Pons (tissue), 1 donor: ENCODE measurements at places on chromosomes 2 and 18.

DNA sequence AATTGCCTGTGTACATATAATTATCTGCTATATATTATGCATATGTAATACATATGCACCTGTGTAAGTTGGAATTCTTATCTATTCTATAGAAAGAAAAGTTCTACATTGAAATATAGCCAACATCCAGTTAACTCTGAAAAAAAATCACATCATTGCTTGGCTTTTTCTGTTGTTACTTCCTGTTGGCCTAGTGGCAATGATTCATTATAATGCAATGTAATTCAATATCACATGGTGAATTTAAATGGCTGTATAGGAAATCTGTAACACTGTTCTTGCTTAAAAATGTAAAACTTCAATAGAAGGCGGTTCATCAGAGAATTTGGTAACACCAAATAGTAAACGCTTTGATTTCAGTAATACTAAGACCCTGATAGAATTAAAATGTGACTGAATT is 44.5 kb upstream of the MAP4K3 start:
- DNase-seq: no peak

DNA sequence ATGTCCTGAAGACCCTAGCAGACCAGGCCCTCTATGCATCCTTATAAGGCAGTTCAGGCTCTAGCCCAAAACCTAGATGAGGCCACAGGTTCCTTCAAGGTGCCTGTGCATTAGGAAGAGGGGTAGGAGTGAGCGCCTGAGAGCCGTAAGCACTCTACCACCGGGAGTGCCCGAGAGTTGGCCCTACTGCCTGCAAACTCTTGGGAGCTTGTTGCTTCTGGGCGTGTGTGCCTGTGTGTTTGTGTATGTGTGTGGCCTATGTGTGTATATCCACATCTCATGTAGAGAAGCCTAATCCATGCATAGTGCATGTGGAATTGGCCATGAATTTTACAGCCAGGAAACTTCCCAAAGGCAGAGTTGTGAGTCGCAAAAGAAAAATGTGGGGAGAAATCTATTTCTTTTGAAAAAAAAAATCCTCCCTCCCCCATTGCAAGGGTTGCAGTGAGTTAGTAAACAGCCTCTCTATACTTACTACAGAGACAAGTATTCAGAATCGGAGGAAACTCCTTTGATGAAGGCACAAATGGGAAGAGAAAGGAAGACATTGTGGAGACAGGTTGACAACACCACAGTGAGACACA is 96.8 kb downstream of the ADD2 start:
- no peak for DNase-seq

DNA sequence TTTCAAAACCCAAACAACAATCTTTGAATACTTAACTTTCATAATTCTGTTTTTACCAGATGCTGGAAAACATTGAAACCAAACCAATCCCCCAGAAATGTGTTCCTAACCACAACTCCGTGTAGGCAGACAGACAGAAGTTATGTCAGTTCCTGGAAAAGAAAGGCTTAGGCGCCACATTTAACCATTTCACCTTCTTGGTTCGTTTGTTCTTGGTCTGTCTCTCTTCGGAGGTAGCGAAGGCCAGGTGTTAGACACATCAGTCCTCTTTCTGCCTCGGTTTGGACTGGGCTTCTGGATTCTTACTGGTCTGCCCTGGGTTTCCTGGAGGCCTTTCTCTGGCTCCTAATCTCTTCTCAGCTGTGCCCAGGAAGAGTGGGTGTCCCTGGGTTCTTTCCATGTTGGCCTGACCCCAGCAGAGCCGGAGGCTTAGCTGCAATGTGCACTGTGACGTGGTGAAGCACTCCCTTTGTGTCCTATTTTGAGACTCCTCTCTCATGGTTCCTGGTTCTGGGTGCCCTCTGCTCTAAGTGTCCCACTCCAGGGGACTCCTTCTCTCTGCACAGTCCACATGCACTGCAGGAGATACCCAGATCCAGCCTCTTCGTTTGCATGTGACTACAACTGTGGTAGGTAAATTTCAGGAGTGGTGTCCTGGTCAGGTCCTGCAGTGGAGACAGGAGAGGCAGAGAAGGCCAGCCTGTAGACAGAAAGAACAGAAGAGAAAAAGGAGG is 23.1 kb upstream of the RAB31 start:
- peak; percentile 25 for DNase-seq

- DNase-seq: no peak
Observed at GRCh38 chr18:25177631-25178030, 174.3 kb downstream of the ZNF521 start.

- no peak for DNase-seq
Observed at GRCh38 chr2:105544591-105545377, 145.9 kb upstream of the FHL2 start.

DNA sequence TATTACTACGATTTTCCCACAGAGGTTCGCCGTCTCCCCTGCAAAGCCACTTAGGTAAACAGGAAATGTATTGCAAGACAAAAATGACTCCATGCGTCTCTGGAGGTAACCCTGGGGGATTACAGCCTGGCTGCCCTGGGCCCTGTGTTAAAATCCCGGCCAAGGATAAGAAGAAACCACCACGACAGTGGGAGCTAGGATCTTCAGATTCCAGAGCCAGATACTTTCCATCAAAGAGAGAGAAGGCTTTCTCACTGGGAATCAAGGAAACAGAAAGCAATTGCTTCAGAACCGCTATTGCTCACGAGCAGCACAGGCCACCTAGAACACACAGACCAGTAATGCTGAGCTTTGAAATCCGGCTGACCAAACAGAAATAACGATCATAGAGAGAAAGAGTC is 97.9 kb upstream of the ZNF516 start:
- DNase-seq: no peak

DNA sequence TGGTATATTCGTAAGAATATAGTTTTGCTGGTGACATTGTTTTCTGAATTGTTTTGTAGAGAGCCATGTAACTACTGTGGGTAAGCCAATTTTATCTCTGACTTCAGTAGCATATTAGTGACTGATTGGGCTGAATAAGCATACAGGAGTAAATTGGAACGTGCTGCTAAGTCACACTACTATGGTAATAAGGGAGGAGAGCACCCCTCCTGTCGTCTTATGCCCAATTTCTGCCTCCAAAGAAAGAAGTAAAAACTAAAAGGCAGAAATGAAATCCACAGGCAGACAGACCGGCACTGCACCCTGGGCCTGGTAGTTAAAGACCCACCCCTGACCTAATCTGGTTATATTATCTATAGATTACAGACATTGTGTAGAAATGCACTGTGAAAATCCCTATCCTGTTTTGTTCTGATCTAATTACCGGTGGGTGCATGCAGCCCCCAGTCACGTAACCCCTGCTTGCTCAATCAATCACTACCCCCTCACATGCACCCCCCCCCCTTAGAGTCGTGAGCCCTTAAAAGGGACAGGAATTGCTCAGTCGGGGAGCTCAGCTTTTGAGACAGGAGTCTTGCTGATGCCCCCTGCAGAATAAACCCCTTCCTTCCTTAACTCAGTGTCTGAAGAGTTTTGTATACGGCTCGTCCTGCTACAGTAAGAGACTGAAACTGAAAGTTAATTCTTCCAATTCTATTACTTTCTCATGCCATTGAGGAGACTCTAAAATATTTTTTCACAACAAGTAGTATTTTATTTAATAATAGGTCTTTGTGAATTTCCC is 167.0 kb downstream of the ZNF804A start:
- DNase-seq: no peak

DNA sequence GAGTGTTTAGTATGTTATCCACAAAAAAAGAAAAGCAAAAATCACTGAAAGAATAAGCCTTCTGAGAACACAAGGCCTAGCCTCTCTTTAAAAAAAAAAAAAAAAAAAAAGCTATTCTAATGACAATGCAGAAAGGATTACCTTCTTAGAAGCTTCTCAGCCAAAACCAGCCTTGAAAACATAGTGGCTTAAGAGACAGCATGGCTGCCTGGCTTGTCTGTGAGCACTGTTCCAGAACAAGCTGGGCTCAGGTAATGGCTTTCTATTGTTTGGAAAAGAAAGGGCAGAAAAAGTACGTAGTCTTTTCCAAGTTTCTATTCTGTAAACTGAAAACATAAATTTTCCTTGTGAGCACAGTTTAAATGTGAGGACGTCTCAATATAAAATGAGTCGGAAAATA is 119.5 kb downstream of the MAP3K20 start:
- no peak for DNase-seq

DNA sequence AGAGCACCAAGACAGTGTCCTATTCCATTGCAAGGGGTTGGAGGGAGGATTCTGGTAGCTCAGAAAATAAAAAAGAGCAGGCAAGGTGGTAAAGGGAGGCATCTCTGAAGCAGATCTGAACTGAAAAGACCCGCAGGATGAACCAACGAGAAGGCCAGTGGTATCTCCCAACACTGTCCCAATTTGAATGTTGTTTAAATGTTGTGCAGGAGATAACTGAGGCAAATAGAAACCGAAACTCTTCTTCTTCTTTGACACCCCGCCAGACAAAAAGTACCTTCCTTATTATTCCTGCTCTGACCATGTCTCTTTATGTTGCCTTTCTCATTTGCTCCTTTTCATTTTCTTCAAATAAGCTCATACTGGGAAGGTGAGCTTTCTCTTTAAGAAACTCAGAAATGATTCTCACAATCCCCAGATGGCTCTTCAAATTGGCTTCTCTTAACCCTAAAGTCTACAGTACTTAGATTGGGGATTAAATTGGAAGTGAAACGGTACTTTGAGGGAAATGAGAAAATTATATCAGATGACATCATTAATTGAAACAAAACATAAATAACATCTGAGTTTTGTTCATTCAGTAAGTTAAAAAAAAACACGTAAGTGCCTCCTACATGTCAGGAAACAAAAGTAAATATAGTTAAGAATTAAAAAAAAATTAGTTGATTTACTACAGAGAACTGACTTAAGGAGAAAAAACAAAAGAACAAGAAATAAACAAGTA is 143.6 kb downstream of the WDPCP start:
- no peak for DNase-seq

DNA sequence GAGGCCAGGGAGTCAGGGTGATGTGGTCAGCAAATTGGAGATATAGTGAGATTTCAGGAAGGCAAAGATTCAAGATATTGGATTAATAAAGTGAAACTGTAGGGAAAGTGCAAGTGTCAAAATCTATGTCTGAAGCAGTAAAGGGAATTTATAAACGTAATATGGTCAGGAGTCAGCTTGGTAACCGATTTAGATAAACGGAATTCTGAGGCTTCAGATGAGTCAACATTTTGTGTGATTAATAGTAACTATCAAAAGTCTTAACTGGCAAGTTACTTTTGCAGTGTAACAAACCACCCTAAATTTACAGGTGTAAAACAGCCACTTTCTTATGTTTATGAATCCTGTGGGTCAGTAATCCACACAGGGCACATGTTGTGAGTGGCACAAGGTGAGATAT is 10.9 kb downstream of the MTX2 start:
- no peak for DNase-seq

DNA sequence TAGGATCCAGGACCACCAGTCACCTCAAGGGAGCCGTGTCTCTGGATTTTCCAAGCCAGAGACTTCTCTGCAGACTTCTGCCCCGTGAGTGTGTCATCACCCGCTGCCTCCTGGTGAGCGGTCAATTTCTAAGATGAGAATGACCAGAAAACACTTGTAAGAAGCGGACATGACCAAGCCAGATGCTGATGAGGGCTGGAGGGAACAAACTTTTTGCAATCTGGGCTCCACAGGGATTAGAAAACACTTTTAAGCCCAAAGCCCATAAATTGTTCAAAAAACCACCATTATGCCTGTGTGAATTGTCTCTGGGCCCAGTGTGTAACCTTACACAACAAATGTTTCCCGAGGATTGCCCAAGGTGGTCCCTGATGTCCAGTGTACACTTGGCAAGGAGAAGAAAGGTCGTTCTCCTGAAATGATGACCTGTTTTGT is 5.3 kb upstream of the NPPC start:
- no peak for DNase-seq

DNA sequence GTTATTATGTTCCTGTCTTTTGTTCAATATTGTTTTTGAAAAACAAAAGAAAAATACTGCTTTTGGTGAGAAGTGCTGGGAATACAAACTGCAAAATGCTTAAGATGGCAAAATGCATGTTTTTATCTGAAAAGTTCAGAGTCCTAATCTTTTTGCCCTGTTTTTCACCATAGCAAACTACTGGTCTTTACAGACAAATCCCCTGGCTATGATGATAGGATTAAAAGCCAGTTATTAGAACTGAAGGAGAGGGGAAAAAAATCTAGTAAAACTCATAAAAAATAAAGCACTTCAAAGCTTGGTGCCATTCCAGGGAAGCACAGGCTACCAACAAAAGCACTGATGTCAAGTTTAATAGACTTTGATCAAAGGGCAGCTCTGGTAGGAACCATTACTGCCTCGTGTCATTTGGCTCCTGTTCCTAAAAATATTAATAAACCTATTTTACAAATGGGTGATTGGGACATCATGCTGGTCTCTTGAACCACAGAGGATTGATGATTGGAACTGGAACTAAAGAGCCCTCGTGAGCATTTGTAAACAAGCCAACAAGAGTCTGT is 194.7 kb downstream of the RAB3GAP1 start:
- no peak for DNase-seq

DNA sequence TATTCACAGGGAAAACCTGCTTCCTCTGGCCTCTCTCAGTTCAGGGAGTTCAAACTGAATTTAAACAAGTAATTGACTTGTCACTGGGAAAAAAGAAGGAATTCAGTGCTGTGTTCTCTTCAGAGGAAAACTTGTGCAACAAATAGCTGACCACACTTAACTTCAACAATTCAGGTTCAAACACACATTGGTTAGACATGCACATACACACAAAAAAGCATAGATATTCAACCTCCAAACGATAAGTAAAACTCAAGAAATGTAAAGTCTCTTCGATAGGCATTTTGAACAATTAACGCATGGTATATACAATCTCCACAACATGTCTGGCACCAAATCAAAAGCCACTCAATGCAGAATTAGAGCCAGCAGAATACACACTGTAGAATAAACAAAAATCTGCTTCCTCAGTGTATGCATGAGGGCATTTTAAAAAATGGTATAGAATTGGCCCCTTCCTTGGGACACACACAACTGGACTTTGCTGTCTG is 269.0 kb downstream of the TCF4 start:
- peak; percentile 80 for DNase-seq

DNA sequence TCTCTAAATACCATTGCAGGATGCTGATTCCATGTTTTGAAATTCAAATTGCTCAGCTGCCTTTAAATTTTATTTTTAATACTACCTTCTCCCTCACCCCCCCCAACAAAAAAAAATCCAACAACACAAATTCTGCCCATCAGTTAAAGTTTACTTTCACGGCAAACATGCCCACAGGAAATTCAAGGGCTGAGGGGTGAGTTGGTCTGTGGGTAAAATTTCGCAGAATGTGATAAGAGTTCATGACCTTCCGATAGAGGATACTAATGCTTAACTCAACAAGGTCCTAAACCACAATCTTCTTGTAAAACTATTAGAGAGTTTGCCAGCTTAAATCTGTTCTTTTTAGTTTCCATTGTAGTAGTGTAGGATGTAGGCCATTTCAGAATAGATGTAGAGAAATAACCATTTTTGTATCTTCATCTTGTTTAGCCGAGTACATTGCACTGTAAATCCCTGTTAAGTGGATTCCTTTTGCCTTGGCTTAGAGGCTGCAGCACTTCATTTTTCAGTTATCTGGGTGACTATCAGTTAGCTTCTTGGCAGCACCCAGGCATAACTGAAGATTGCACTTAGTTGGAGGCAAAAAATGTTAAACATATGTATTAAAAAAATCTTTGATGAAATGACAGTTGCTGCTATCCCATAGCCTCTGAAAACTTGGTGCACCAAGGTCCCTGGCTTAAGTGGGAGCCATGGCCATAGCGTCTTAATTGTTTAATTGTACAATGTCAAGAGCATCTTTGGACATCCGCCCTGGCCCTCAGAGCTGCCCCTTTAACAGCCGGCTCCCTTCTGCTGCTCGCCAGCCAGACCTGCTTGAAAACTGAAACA is 232.3 kb downstream of the HAUS1 start:
- DNase-seq: no peak

GRCh38 chr2:43123028-43123427 is 103.4 kb downstream of the ZFP36L2 start:
- no peak for DNase-seq
